ENCODE measurements at places on chromosomes 3 and 15.

DNA sequence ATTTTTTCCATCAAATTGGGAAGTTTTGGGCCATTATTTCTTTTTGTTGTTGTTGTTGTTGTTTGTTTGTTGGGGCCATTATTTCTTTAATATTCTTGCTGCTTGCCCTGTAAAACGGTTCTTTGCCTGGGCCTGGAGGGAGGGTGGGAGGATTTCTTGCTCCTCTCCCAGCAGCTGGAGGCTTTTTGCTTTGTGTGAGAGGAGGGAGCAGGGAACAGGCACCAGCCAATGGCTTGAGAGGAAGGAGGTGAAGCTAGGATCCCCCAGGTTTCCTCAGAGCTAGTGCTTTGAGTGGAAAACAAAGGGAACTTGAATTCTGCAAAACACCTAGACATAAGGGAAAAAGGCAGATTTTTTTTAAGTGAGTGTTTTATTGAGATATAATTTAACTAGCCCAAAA lies 61.2 kb upstream of the DNAJC19 start:
- no peak for DNase-seq

DNA sequence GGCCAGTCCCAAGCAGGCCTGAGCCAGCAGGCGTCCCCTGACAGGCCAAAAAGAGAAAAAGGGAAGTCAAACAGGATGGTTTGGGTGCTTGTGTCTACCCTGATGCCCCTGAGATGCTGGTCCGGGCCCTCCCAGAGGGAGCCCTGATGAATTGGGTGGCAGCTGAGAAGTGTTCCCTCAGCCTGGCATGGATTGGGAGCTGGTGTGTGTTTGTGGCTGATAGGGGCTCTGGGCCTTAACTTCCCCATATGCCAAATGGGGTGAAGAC lies 1.4 kb downstream of the FBLN2 start:
- DNase-seq, result no peak

- no peak for DNase-seq
Measured at GRCh38 chr3:120416868-120417267, 33.9 kb downstream of the FSTL1 start.

DNA sequence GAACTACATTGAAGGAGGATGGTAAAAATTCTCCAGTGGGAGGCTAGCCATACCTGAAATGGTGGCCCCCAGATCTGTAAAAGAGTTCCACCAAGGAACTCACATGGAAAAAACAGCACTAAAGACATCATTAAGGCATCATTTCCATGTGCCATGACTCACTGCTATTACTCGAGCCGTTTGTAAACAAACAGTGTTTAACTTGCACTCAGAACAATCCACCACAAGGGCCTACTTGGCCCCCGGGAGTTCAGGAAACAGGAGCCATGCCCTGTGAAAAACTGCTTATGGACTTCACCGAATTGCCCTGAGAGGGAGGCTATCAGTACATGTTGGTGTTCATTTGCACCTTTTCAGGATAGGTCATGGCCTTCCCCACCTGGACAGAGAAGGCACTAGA lies 18.2 kb downstream of the CCR4 start:
- no peak for DNase-seq

- DNase-seq, result no peak
Measured at GRCh38 chr15:56839099-56839498, 79.3 kb upstream of the TCF12 start.

DNA sequence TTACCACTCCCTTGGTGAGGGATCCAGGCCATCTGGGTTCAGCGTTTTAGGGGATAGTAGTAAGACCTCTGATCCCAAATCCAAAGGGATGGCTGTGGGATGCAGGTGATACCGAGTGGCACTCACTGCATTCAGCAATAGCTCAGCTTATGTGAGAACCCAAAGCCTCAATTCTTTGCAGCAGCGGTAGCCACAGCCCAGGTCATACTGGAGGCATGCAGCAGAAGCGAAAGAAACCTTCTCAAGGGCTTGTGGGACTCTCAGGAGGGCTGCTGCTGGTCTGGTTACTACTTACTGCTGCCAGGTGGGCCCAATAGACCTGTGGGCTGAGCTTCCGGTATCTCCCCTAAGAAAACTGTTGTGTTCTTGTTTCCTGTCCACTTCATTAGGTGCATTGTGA lies 38.0 kb downstream of the CHCHD6 start:
- no peak for DNase-seq

DNA sequence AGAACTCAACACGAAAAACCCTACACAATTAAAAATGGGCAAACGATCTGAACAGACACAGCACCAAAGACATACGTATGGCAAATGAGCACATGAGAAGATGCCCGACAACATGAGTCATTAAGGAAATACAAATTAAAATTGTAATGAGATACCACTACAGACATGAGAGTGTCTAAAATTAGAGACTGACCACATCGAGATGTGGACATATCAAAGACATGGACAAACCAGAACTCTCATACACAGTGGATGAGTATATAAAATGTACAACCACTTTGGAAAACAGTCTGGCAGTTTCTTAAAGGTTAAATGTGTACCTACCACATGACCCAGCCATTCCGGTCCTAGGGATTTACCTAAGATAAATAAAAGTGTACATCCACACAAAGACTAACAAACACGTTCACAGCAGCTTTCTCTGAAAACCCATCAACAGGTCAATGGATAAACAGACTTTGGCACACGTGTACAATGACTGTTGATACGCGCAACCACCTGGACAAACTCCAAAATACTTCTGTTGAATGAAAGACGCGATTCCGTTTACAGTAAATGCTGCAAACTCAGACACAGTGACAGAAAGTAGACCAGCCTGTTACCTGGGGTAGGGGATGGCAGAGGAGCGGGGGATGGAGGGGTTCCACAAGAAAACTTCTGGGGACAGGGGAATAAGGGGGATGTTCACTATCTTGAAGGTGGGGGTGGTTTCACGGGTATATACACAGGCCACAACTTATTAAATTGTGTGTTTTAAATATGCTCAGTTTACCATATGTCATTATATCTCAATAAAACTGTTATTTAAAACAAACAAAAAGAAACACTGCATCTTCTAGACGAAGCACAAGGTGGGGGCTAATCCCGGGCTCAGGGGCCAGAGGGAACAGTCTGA lies 2.1 kb downstream of the TNK2 start:
- no peak for DNase-seq

DNA sequence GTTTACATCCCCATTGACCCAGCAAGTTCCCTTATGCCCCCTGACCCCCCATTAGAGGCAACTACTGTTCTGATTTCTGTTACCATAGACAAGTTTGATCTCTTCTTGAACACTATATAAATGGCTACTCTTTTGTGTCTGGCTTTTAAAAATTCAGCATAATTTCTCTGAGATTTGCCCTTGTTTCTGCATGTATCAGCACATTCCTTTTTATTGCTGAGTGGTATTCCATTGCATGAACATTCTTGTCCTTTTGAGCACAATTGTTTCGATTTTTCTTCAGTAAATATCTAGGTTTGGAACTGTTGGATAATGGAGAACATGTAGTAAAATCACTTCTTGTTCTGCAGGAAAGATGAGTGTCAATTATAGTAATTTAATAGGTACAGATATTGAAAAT lies 49.1 kb upstream of the MYRIP start:
- no peak for DNase-seq
